Left lung (tissue), 14 donors: ENCODE measurements at places on chromosomes 5 and 9.

DNA sequence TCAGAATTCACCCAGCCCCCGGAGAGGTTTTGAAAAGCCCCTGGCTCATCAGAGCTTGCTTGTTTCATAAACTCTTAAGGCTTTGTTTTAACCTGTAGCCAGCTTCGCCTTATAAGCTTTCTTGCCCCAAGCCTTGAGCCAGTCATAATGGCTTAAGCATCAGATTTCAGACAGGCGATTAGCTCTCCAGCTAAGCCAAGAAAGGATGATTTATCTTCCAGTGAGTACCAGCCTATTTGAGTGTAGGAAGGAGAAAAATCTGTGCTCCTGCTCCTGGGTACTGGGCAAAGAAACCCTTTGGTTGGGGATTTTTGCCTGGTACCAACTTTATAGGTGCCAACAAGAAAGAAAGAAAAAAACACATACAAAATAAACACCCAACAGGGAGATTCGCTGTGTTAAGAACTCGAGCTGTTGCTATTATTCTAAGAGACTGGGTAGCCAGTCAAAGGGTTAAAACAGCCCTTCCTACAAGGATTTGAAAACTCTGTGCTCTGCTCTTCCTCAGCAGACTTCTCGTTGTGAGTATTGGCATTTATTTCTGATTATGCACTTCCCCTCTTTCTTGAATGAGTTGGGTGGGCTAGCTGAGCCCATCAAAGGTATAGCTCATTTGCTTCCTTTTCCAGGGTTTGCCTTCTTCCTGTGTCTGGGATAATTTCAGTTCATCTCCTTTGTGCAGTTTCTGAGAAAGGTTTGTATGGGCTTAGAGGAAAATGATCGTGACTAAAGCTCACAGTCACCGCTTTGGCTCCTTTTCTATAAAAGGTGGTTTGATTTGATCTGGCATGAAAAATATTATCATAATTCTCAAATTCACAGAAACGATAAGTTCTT lies 157.2 kb upstream of the DMRT1 start:
- no peak for DNase-seq

GRCh38 chr5:157381746-157382145 lies 78.3 kb upstream of the NIPAL4 start:
- no peak for DNase-seq

GRCh38 chr9:128169925-128170324 lies 9.9 kb downstream of the BBLN start:
- no peak for DNase-seq

GRCh38 chr5:156148301-156148700 lies 178.7 kb upstream of the SGCD start:
- DNase-seq: peak; percentile 39

DNA sequence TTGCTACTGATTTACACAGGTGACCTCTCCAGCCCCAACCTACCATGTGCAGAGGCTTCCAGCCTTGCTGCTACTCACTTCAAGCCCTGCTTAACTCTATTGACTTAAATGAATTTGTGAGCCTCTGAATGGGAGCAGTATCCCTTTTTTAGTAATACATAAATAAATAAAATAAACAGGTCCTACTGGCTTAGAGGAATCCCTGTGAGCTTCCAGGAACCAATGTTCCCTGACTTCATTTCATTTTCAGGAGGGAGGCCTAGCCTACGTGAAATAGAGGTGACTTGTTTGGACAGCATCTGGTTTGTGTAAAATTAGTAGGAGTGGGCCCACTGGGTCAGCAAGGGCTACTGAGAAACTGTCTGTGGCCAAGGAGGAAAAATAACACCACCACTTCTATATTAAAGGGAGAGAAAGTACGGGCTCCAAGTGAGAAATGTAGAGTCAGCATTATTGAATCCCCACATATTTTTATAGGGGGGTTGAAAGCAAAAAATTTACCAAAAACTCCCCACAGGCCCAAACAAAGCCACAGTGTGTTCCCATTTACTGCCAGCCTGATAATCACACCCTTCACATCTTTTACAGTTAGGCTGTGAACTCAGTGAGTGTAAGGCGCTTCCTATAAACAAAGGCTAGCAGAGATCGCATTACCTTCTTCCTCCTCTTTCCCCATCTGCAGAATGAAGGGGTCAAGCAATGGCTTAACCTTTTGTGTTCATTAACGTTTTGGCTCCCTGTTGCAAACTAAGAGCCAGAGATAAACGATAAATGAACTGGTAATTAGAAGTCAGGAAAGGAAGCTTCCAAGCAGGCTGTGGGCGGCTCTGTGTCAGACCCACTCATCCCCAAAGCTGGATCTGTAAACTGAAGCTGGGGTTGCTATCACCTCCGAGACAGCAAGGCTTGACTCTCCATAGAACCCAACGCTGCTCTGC lies 138.8 kb upstream of the LIFR start:
- DNase-seq: no peak

GRCh38 chr5:178436326-178436940 lies 153.8 kb downstream of the COL23A1 start:
- no peak for DNase-seq

GRCh38 chr5:132274050-132274792 lies 16.7 kb downstream of the PDLIM4 start:
- DNase-seq: no peak

- DNase-seq: no peak
Measured at GRCh38 chr5:133928587-133929393, 39.6 kb downstream of the C5orf15 start.

GRCh38 chr5:15106530-15107283 lies 235.1 kb upstream of the ANKH start:
- DNase-seq: no peak

DNA sequence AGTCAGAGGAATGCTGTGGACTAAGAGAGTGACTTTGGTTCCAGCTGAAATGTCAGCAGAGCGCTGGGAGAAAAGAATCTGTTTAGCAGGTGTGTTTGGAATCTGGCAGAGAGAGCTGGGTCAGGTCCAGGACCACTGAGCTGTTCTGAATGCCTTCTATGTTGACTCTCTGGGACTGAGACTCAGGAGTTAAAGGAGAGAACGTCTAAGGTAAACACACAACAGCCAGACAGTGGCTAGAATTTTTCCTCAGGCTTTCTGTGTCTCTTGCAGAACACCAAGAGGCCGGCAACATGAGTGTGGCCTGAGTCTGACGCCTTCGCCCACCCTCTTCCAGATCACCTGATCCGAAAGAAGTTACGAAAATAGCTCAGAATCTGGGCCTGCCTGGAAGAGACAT lies 107.2 kb upstream of the ZNF462 start:
- DNase-seq: peak; percentile 34

- DNase-seq: no peak
Measured at GRCh38 chr5:77202145-77202544, 8.3 kb upstream of the PDE8B start.

- DNase-seq: no peak
Measured at GRCh38 chr9:1941989-1942388, 73.2 kb upstream of the SMARCA2 start.

DNA sequence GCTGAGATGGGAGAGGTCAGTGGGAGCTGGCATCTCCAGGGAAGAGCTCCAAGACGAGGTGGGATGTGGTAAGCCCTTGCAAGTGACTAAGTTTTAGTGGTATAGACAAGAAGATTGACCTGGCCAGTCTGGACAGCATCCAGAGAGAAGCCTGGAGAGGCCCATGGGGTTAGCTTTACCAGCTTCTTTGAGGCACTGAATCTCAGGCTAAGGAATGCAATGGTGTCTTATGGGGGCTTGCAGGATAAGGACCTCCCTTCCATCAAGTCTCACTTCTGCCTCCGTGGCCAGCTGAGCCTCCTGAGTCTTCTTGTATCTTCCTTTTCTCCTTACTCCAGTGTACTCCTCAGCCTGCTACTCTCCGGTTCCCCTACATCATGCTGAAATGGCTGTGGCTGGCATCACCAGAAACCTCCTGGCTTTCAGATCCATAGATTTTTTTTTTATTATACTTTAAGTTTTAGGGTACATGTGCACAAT lies 56.5 kb upstream of the JADE2 start:
- no peak for DNase-seq

DNA sequence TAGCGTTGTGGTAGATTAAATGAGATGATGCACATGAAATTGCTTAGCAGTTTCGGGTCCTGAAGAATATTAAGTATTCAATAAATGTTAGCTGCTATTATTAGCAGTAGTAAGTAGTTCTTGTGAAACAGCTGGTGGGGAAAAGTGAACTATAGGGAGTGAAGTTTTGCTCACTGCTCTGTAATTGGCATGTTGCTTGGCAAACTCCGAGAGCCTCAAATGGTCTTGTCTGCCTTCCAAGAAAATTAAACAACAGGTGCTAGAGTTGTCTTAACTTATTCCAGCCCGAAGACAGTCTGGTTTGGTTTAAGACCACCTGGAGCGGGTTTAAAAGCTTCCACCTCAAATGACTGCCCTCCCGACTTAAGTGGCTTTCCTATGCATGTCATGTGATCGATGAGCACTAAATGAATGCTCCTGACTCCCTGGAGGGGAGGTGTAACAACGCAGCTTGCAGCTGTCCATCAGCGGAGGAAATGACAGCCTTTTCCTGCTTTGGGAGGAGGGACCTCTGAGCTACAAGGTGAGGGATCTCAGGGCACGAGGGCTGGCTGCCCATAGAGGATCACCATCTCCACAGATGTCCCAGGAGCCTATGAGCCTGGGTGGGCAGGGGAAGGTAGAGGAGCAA lies 202.9 kb upstream of the PANK3 start:
- no peak for DNase-seq

DNA sequence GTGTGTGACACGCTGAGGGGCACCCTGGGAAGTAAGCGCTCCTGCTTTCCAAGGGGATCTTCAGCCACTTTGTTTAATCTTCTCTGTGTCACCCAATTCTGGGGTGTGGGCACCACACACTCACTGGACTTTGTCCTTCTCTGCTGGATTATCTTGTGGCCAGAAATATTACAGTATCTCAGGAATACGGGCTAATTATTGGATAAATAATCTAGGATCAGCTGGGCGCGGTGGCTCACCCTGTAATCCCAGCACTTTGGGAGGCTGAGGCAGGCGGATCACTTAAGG lies 50.9 kb downstream of the COL5A1 start:
- no peak for DNase-seq

DNA sequence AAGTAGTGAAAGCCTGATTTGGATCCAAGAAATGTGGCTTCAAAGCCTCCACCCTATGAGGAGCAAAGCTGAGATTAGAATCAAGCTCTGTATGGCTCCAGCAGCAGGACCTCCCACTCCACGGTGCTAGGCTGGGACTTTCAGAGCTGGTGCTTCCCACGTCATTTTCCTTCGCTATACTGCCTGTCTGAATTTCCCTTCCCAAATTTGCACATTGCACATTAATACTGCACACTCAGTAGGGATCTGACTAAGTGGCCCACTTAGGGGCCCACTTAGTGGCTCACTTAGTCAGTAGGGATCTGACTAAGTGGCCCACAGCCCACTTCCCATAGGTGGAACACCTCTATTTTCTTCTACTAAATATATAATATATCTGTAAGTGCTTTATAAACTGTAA lies 14.1 kb upstream of the SPDL1 start:
- no peak for DNase-seq

DNA sequence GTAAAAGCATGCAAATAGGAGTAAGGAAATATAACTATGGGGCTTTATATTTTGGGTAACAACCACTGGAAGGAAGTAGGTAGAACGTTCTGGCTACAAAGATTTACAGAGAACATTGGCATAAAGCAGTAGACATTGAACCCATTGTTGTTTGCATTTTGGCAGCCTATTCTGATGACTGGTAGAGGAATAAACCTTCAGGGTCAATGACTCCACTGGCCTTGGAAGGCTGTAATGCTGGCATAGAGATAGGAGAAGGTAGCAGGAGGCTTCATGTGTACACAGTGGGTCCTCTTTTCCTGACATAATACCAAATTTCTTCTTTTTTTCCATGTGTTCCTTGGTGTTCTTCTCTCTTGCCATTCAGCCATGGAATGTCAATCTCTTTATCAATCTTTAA lies 462.8 kb upstream of the ZNF462 start:
- no peak for DNase-seq

GRCh38 chr9:123191260-123191659 lies 77.1 kb downstream of the STRBP start:
- no peak for DNase-seq

DNA sequence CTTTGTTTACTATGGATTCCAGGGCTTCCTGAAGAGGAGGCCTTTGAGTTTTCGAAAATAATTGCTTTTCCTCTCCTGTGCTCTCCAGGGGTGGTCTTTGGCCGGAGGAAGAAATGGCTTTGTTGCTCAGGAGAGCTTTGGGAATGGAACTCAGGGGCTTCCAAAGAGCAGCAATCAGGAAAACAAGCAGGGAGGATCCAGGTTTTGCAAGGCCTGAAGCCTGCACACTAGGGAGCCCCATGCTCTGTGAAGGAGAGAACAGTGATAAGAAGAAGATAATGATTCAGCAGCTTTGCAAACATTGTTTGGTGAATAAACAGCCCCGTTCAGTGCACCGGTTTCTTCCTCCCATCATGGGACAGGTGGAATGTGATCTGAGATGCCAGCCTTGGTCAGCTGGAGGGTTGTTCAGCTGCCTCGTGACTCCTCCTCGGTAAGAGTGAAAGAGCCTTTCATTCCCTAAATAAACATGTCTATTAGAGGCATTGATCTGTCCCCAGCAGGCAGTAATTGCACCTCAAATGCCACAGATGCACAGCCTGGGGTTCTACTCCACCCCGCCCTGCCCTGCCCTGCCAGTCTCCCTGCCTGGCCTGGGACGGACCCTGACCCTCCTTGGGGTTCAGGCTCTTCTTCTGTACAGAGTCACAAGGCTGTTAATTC lies 11.5 kb upstream of the ALDH1B1 start:
- DNase-seq: no peak

DNA sequence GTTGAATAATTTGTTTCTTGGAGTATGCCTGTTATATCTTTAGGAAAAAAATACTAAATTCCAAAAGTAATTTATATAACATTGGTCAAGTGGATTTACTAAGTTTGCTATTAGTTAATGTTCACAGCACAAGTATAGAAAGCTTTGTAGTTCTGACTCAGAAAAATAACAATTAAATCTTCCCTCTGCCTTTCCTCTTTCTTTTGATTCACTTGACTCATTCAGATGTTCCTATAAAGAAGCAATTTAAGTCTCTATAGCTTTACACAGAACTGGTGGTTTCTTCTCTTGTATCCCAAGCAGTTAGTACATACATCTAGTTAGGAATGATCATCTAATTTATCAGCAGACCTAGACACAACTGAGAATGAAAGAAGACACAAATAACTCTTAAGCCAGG lies 4.5 kb upstream of the CDC42SE2 start:
- DNase-seq: no peak

DNA sequence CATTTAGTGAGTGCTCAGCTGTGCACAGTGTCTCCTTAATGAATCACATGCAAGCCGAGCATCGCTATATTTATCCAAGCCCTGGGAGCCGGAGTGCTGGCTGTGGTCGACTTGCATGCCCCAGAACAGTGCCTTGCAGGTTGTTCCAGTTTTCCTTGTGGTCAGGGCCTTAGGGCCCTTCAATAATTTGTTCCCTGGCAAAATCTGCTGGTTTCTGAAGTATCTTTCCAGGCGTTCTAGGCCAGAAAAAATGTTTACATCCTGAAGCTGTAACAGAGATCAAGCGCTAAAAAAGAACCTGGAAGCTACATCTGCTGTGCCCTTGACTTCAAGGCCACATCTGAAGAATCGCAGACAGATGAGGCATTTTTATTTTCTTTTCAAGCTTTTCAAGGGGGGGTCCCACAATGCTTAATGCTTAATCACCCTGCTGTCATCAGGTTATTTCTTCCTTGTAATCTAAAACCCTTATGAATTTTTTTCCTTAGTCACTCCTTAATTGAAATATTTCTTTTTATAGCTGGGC lies 105.8 kb downstream of the DOCK2 start:
- no peak for DNase-seq
